ENCODE measurements at places on chromosomes 2 and 18.

- DNase-seq, result no peak
Measured at GRCh38 chr2:74374509-74375205, 5.5 kb downstream of the DCTN1 start.

DNA sequence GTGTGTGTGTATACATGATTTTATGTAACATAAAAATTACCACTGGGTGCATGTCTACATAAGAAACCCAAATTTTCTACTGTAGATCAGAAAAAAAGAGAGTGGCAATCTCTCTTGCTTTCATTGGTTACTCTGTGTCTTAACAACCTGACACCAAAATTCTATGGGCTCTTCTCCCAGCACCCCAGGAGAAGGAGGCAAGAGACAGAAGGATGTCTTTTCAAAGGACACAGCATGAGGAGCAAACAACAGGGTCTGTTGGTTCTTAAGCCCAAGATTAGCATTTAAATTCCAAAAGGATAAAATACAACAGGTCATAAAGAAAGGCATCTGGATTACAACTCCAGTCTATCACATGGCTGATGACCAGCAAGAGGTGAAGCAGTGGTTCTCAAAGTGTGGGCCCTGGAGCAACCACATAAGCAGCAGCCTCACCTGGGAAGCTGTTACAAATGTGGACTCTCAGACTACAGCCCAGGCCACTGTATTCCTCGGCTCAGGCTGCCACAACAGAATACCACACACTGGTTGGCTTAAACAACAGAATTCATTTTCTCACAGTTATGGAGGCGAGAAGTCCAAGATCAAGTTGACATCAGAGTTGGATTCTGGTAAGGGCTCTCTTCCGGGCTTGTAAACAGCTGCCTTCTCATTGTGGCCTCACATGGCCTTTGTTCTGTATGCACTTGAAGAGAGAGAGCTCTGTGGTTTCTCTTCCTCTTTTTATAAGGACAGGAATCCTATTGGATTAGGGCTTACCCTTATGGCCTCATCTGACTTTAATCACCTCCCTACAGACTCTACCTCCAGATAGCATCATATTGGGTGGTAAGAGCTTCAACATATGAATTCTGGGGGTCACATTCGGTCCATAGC lies 79.8 kb upstream of the RNF152 start:
- no peak for DNase-seq

DNA sequence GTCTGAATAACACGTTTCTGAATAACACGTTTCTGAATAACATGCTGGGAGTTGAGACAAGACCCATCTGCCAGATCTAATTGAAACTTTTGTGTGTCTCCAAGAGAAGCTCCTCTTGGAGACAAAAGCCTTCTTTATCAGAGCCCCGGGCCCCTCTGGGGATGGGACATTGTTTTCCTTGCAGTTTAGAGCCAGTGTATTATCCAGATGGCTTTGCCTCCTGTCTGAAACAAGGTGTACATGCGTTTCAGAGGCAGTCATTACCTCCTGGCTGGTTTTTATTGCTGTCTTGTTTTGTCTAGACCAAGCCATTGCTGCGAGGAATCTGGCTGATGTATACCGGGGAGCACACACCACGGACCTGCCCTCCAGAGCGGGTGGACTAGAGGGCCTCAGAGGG lies 7.8 kb downstream of the FOSL2 start:
- DNase-seq, result no peak

- no peak for DNase-seq
Measured at GRCh38 chr2:96926791-96927190, 56.9 kb upstream of the SEMA4C start.

DNA sequence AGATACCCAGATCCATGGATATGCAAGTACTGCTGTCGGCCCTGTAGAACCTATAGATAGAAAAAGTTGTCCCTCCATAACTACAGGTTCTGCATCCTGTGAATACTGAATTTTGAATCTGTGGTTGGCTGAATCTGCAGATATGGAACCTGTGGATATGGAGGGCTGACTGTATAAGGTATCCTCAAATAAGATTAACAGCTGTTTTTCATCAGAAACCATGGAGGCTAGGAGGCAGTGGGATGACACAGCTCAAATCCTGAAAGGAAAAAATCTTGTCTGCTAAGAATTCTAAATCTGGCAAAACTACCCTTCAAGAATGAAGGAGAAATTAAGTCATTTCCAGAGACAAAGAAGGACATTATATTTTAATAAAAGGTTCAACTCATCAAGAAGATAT lies 14.7 kb upstream of the ACAA2 start:
- DNase-seq, result no peak

DNA sequence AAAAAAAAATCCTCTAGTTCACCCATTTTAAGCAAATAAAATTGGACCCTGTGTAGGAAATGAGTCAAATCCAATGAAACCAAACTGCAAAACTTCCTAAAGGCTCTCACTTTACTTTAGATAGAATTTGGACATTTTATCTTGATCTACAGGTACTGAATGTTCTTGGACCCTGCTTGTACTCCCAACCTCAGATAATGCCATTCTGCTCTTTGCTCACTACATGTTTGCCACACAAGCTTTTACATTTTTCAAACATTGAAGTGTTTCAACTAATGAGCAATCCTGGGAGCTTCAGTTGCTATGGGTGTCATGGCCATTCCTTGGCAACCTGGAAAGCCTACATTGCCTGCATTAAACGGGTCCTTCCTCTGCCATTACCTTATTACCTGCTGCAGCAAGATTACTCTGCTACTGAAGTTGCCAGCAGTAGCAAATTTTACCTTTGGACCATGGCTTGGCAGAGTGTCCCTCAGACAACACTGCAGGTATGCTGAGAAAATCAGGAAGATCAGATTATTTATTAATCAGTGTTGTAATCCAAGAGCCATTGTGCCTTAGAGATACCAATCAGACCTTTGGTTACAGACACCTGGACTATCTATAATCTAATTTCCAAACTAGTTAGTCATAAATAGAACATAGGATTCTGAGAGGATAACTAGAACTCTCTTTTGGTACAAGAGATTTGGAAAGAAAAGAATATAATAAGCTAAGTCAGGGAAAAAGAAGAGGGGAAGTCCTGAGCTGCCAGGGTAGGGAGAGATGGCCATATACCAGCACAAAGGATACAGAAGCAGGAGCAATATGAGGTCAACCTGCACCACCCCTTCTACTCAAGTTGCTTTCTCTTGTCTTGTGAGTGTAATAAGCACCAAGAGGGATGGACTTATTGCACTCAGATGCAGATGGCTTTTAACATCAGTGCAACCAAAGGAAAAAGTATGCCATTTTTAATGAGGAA lies 293.3 kb upstream of the TFPI start:
- DNase-seq, result no peak

GRCh38 chr2:86140969-86141392 lies 34.9 kb downstream of the PTCD3 start:
- DNase-seq, result no peak

DNA sequence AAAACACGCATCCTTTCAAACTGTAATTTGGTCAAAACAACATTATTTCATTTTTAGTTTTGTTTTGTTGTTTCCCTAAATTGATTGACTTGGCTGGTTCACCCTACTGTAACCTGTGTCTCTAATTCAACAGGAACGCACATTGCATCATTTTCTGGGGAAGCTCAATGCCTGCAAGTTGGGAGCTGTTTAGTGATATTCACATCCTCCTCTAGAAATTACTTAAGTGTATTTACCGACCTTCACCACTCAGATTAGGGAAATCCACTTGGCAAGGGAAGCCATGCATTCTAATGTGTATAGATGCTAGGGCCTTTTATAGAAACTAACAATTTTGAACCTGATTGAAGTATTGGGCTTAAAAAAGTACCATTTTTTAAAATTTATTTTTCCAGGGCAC lies 7.3 kb upstream of the TPO start:
- no peak for DNase-seq

DNA sequence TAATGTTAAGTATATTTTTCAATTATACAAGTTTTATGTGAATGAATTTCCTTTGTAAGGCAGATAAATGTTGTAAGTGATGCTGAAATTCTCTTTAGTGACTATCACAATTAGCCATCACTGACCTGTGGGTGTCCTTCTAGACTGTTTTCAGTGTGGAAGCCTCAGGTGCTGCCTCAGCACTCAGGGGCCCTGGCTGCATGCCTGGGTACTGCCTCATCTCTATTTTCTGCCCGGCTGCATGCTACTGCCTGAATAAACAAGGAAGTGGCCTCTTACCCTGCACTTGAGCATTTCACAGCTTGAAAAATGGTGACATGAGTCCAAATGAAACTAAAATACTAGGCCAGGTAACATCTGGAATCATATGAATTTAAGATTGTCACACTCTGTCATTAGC lies 787.6 kb upstream of the SALL3 start:
- no peak for DNase-seq

DNA sequence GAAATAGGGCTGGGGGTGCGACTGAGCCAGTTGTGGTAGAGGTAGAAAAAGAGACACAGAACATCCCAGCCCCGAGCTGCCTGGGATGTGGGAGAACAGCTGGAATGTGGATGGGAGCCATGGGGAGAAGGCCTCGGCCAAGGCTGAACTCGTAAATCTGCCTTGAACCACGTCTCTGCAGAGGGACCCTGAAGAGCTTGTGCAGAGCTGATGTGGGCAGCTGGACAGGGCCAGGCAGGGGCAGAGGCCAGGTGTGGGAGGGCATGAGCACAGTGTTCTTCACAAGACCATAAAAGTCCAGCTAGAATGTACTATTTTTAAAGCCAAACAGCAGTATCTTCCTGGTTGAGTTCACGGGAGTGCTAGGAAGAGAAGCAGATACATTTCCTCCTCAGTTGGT lies 5.7 kb downstream of the TCF23 start:
- no peak for DNase-seq

All from activated naive CD8-positive, alpha-beta T cell treated with anti-CD3 and anti-CD28 coated beads, Interleukin-2, amount 10 ng/mL, durations not matched to agents 7 days and 5 days (primary cell).